ENCODE measurements at places on chromosomes 3 and 15.

GRCh38 chr15:93989440-93989998 lies 241.8 kb upstream of the MCTP2 start:
- no peak for DNase-seq

DNA sequence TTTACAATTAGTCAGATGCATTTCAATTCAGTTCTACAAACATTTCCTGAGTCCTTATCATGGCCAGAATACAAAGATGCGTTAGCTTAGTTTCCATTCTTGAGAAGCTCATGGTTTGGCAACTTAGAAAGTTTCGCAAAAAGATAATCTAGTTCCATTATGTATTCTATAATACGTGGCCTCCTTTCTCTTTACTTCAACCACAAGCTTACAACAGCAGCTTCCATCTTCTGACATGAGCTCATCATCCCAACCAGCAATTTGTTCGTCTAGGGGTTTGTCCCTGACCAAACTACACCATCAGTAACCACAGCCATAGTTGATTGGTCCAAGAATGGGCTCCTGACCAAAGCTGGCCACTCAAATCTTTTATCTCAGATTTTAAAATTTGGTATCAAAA lies 267.6 kb upstream of the TBC1D5 start:
- DNase-seq, result no peak

DNA sequence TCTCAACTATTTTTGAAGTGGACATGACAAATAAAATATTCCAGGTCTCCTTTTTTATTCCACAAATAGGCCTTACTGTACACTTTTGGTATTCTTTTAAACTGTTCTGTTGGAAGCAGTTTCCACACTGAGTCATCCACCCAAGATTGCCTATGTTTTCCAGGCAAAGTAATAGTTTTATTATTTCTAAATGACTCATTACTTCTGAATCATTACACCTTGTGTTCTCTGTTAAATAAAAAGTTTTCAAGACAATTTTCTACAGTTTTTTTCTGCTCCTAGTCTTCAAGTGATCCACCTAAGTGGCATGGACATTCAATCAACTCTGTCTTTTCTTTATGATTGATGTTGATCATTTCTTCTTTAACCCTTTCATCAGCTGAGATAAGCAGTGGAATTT lies 26.5 kb downstream of the PPP2R3A start:
- peak; percentile 33 for DNase-seq

GRCh38 chr3:148187296-148187695 lies 510.4 kb upstream of the AGTR1 start:
- DNase-seq, result no peak

DNA sequence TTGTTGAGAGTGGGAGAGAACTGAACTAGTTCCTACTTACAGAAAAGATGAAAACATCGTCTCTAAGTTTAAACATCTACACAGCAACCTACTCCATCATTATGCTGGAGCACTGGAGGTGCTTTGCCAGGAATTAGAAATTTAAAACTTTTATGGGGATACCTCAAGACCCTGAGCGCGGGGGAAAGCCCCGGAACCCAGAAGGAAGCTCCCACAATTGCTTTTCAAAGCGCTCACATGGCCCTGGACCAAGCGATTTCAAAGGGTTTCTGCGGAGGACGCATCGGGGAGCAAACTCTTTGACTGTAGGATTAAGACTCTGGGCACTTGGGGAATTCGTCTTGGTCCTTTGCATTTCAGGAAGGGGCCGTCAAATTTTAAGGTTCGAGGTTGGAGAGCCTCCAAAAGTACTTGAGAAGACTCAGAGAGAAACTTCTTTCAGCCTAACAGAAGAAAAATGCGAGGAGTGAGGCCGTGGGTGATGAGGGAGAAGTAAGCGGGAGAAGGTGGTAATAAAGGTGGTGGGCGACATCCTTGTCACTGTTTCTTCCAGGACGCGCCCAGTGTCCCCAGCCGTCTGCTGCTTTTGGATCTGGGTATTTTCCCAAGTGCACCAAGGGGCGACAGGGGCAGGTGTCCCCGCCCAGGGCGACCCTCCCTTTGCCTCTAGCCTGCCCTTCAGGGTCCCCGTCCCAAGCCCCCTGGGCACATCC lies 591 bp downstream of the PROK2 start:
- DNase-seq, result no peak

GRCh38 chr3:14598143-14598569 lies 53.4 kb upstream of the CCDC174 start:
- no peak for DNase-seq

- DNase-seq, result no peak
These were observed 21.6 kb downstream of the LIMD1 start for GRCh38 chr3:45616158-45616557.

DNA sequence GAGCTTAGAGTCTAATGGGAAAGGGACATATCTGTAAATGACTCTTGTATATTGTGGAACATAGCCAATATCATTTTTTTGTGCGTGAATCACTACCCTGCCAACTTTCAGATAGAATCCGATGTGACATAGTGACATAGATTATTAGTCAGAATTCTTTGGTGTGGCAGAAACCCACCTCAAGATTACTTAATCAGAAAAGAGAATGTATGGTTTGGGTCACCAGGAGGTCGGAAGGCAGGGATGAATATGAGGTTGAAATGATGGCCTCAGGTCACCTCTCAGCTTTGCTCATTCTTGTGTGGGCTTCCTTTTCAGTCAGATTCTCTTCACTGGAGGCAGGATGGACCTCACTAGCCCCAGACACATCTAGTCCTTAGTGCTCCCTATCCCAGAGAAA lies 41.4 kb downstream of the SNAPC5 start:
- DNase-seq, result no peak

GRCh38 chr15:71355268-71355667 lies 240.0 kb downstream of the THSD4 start:
- no peak for DNase-seq

DNA sequence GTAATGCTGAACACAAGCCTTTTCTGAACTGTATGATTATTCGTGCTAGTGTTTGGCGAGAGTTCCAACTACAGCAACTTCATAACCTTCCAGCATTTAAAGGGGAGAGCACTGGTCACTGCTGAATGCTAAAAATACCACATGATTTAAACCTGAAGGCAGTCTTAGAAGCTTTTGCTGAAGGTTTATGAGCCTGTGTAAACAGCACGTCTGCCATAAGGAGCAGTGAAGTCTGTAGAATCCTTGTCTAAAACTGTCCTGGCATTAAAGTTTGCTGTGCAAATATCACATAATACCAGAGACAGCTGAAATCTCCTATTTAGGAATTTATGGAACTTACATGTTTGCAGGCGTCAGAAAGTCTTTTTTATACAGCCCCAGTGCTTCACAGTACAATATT lies 5.9 kb downstream of the SATB1 start:
- DNase-seq, result no peak

DNA sequence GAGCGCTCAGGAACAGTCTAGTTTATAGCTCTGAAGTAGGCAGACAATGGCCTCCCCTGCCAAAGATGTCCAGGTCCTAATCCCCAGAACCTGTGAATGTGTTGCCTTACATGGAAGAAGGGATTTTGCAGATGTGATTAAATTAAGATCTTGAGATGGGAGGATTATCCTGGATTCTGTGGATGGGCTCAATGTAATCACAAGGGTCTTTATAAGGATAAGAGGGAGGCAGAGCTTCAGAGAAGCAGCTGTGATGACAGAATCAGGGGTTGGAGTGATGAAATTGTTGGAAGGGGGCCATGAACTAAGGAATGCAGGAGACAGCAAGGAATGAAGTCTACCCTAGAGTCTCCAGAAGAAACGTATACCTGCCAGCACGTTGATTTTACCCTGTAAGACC lies 14.0 kb upstream of the GK5 start:
- DNase-seq, result no peak

All from H4 (cell line).